ENCODE measurements at places on chromosomes 12 and 14.

DNA sequence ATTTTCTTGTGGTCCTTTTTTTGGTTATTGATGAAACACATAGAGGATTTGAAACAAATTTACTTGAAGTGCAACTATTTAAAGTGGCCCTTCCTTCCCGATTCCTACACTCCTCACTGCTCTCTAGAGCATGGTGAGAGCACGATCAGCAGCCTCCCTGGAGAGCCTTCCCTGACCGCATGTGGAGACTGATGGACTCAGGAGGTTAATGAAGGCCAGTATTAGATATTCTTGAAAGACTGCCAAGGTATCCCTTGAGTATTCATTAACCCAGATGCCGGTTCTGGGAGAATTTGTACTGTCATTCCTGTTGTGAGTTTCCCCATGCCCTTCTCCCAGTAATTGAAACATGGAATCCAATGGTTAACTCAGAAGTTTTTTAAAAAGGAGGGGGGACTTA lies 102.8 kb upstream of the FGD4 start:
- DNase-seq = no peak

DNA sequence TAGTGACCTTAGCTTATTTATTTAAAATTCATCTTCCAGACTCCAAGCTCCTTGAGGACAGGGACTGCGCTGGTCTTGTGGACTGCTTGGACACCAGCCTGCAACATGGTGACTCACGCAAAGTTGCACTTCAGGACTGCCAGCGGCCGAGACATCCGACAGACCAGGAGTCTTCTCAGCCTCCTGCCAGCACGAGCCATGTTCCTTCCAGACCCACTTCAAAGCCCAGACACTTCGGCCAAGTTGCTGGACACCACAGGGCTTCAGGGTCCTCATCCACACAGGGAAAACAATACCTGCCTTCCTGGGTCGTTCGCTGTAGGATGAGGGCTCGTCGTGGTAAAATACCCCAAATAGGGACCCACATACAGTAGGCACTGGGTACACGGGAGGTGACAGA lies 88.7 kb downstream of the BCL11B start:
- DNase-seq = no peak

DNA sequence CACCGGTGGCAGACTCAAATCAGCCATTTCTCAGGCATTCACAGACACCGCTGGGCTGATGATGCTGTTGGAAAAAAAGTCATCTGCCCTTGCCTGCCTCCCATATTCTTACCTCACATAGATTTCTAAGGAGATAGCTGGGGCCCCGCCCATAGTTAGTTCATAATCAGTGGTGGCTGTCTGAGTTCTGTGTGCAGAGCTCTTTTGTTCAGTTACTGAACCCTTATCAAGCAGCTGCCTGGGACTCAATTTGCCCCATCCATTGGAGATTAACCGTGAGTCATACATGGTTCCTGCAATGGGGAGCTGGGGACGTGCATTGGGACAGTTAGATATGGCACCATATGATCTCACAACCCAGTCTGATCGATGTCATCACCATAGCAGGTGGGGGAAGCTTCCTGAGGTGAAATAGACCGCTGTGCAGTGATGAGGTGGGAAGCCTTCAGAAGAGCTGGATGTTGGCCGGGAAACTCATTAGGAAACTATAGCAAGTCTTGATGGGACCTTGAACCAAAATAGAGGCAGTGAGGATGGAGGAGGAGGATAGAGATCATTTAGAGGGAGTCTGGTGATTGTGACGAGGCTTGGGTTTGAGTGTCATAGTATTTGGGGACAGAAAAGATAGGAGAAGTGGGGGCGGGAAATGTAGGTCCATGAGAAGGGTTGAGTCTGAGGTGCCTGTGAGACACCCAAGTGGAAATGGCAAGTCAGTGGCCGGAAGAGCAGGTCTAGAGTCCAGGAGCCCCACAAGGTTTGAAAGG lies 147.8 kb downstream of the GCH1 start:
- no peak for DNase-seq

GRCh38 chr12:1972260-1972659 lies 32.0 kb downstream of the DCP1B start:
- no peak for DNase-seq

DNA sequence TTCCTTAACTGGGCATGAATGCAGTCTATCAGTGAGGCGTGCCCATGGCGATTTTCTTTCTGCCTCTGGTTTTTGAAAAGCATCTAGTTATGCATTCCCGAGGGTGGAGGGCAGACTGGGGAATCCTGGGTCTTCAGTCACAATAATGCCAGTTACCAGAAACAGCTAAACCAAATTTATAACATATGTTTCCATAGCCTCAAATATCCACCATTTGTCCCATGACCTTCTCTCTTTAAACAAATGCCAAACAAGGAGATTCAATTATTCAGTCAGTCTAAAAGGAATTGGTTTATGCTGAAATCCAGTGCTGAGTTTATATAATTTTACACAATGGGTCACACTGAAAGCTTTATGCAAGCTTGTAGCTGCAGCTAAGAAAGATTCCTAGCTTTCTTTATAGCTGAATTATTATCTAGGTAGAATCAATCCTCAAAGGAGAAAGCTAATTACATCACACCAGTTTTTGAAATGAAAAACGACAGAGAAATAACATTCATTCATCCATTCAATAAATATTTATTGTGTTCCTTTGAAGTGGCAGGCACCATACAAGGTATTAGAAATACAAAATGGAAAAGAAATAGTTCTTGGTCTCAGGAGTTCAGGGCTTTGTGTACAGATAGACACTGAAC lies 131.3 kb upstream of the RAP1B start:
- no peak for DNase-seq

- no peak for DNase-seq
These were observed 13.3 kb downstream of the SLC15A4 start for GRCh38 chr12:128810182-128811127.
